Amygdala (tissue), 56 donors: ENCODE measurements at places on chromosomes 2 and 18.

GRCh38 chr2:150429384-150429961 is 58.0 kb downstream of the RND3 start:
- no peak for DNase-seq

- no peak for DNase-seq
These were observed 140.6 kb downstream of the NETO1 start for GRCh38 chr18:72727038-72727655.

GRCh38 chr2:203061346-203061745 is 46.7 kb downstream of the NBEAL1 start:
- DNase-seq, result no peak

DNA sequence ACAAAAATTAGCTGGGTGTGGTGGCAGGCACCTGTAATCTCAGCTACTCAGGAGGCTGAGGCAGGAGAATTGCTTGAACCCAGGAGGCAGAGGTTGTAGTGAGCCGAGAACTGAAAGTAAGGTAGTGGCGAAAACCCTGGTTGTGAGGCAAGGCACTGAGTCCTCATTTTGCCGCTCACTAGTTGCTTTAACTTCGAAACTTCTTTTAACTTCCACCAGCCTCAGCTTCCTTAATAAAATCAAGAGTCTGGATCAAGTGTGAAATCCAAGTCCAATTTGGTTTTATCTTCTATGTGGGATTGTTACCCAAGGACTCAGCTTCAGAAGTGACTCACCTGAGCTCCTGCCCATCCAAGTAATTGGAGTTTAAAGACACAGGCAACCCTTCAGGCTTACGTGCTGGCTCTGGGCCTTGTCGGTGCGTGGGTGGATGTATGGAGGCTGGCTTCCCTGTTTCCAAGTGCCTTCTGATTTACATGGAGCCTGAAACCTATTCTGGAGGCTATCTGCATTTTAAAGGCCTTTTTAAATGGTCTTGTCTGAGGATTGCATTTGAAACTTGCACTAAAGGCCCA is 374.2 kb upstream of the ID2 start:
- no peak for DNase-seq

DNA sequence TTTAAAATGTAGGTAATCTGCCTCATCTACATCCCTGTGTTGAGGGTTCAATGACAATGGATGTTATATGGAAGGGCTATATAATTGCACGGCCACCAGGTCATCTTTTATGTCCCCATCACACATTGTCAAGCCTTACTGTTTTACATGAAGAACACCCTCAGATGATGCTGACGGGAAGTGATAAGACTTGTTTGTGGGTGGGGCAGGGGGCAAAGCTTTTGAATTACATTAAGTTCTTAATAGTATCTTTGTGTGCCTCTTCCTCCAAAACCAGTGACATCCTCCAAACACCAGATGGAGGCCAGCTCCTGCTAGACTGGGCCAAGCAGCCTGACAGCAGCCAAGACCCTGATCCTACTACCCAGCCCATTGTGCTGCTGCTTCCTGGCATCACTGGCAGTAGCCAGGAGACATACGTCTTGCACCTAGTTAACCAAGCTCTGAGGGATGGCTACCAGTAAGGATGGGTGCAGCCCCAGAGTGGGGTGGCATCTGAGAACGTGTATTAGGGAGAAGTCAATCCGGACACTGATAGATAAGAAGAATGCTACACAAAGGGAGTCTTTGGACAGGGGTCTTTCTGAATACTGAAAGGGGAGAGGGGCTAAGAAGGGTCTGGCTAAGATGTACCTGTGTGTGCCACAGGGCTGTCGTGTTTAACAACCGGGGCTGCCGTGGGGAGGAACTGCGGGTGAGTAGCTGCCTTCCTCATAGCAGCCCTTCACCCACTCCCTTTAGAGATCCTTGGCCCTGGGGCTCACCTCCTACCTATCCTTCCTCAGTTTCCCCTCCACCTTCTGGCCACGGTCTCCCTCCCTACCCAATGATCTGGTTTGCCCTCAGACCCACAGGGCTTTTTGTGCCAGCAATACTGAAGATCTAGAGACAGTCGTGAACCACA is 5.3 kb downstream of the ABHD1 start:
- no peak for DNase-seq

DNA sequence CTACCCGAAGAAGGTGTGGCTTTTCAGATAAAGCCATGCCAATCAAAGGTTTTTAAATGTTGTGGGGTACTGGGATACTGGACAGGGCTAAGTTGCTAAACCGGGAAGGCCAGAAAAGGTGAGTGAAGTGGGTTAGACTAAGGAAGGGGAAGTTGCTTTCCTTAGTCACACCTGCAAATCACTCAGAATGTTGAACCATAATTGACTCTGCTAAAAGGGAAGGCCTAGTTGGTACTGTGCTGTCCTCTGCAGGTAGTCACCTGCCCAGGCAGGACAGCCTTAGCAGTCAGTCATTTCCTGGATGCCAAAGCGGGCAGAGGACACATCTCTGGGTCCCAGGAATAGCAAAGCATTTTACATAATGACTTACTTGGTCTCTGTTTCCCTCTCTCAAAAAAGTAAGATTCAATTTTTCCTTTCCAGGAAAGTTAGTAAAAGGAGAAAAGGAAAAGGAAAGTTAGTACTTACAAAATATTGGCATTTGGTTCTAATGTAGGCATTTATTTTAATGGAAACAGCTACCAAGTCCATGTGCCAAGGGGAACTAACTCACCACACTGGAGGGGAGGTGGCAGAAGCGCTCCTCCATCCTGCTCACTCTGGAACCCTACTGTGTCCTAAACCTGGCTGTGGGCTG is 60.3 kb downstream of the RFTN2 start:
- DNase-seq, result no peak

- peak; percentile 43 for DNase-seq
These were observed at the start of gene LRRFIP1 for GRCh38 chr2:237627441-237628246. Gene LRRFIP1, plus strand, starts transcription at chr2:237627587. Its CDS starts 58 bp downstream, at chr2:237627645.

DNA sequence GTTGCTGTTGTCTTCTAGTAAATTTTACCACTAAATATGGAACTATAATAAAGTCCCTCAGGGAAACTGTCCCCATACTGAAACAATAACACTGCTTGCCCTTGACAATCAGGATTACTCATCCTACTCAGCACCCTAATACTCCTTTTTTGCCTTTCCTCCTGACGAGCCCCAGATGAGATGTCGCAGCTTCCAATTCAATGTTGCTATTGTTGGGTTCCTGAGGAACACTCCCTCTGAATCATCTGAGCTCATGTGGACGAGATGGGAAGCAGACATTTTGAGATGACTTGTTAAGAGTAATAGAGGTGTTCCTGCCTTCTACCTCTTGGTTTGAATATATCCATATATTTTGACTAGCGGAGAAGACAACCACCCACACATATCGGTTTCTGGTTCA is 187.8 kb upstream of the FAM98A start:
- DNase-seq, result no peak

DNA sequence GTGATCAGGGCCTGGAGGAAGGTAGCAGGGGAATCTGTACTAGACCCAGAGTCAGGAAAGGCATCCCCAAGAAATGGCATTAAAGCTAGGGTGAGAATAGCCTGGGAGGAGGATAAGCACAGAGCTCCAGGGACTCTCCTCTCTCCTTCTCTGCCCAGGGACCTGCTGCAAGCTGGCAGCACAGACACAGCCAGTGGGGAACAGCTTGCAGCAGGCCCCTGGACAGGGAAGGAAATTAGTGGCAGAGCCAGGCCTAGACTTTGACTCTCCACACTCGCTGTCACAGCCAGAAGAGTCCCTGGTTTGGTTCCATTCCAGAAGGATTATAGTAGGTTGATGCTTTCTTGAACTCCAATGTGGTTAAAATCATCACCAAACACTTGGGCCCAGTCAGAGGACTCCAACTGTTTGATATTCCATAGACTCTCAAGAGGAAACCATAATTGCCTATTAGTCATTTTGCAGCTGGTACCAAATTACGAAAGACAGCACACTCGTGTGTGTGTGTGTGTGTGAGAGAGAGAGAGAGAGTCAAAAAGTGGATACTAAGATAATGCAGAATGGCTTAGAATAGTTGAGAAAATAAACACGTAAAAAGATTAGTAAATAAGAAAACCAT is 95.5 kb upstream of the ATP8B1 start:
- DNase-seq, result no peak

DNA sequence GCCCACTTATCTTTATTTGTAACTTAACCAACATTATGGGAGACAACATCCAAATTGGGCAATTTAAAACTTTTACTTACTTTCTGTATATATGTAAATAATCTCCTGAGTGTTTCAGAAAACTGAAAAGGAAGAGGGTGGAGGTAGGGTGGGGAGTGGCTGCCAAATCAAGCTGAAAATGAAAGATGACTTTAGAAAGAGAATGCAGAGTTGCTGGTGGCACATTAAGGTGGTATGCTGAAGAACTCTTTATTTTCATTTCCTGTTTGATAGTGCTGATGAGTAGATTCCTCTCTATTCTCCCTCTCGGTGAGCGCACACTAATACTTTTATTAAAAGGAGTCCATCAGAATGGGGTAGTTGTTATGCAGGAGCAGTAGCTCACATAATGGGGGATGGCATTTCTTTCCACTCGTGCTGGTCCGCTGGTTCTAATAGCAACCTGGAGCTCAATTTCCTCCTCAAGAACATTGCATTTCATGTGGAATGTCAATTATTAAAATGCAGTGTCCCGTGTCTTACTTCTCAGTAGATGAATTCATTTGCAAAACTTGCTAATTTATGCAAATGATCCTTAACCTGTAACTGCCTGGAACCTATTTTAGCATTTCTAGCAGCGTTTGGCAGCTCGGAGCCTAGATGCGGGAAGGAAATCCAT is 466.9 kb upstream of the HNRNPA3 start:
- no peak for DNase-seq

DNA sequence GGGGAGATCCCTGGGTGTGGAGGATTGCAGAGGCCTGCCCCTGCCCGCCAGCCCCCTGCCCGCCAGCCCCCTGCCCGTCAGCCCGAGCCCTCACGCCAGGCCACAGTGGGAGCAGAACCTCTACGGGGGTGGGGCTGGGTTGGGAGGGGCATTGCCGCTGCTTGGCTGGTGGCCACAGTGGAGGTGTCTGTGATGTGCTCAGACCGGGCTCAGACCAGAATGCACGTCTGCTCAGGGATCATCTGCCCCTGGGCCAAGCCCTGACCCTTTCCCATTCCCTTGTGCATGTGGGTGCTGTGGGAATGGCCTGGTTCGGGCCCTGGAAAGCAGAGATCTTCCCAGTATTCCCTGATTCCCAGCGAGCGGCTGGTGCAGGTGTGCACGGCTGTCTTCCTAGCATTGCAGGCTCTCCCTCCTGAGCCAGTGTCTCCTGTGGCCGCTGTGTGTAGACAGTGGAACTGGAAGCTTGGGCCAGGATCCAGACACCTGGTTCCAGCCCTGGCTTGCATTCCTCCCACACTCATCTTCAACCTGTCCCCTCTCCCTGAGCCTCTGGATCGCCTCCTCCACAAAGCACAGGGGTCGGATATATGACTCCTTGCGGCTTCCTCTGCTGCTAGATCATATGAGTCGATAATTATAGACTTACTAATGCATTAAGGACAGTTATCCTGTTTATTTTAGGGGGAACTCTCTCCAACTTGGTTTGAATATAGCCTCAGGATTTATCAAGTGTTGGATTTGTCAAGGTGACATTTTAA is 161.6 kb downstream of the LDLRAD4 start:
- DNase-seq, result no peak

DNA sequence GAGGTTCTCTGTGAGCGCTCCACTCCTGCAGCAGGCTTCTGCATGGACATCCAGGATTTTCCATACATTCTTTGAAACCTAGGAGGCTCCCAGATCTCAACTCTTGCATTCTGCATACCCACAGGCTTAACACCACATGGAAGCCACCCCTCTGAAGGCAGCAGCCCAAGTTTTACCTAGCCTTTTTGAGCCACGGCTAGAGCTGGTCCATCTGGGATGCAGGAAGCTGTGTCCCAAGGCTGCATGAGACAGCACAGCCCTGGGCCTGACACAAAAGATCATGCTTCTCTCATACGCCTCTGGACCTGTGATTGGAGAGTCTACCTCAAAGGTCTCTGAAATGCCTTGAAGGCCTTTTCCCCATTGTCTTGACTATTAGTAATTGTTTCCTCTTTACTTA is 53.6 kb upstream of the RPRM start:
- no peak for DNase-seq

DNA sequence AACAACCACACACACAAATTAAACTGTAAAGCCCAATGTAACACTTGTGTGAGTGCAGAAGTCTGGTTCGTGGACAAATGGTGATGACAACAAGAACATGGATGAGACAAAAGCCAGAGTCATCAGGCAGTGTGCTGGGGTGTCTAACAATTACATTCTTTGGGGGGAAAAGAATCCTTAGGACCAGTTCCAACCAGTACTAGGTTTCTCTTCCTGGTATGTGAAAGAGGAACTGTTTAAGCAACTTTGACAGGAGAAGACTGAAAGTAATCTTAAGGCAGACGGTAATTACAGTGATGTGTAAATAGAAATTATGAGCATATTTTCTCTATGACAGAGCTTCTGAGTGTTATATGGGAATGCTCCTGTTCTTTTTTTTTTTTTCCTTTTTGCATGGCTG is 133.4 kb downstream of the AFF3 start:
- no peak for DNase-seq

DNA sequence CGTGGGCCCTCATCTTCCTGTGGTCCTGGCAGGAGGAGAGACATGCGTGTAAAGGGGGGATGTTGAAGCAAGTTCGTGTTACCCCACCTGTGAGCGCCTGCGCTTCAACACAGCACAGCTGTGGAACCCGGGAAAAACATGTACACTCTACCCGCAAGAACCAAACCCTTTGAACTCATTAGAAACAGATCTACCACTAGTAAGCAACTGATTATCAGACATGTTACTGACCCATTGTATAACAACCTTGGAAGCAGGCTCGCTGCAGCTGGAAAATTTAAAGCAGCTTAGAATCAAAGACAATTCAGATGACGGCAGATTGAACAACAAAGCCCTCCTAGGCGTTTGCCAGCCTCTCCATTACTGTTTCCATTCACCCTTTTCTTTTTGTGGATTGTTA is 771.7 kb upstream of the SALL3 start:
- no peak for DNase-seq

GRCh38 chr2:191666732-191667131 is 11.2 kb upstream of the NABP1 start:
- DNase-seq, result no peak

DNA sequence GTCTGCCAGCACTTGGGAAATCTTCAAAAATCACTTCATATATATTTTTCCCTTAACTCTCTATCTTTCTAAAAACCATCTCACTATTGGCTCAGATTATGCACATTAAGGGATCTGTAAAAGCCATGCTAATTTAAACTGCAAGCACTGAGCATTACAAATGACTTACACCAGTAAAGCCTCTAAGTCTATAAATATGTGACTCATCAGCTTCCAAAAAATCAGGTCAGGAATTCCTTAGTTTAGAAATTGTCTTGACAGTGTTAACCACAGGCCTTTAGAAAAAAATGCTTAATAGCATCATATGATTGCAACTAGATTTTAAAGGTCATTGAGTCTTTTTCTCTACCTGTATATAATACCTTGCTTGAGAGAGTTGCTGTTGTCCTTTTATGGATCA is 1113.6 kb upstream of the PIK3C3 start:
- no peak for DNase-seq

DNA sequence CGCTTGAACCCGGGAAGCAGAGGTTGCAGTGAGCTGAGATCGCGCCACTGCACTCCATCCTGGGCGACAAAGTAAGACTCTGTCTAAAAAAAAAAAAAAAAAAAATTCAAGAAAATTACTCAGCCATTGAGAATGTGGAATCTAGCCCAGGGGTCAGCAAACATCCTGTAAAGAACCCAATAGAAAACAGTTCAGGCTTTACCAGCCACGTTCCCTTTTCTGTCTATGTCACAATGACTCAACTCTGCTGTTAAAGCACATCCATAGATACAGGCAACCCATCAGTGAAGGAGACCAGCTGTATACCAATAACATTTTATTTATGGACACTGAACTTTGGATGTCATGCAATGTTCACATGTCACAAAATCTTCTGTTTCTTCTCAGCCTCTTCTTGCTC is 435.6 kb upstream of the GYPC start:
- DNase-seq, result no peak
